Stimulated activated effector memory CD8-positive, alpha-beta T cell treated with anti-CD3 and anti-CD28 coated beads, Interleukin-12 subunit alpha, Interleukin-12 subunit beta, amount 100 ng/mL, for 72 hours (primary cell): ENCODE measurements at places on chromosomes 3 and 15.

DNA sequence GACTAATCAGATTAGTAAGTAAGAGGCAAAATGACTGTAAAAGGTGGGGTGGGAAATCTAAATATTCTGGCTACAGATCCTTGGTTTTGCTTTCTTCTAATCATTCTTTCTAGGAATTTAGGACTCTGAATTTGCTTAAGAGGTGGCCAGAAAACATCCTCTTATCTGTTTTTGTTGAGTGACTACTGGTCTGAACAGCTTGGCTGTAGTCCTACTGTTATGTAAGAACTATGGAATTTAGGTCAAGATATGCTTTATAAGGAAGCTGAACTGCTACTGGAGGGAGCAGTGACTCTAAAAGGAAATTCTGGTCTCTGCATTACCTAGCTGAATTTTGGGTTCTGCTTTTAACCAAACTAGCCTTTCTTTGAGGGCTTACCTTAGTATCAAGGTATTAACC is 33.5 kb upstream of the CSPG5 start:
- DNase-seq: no peak

- no peak for DNase-seq
Observed at GRCh38 chr3:8875836-8876235, 87.4 kb downstream of the RAD18 start.

DNA sequence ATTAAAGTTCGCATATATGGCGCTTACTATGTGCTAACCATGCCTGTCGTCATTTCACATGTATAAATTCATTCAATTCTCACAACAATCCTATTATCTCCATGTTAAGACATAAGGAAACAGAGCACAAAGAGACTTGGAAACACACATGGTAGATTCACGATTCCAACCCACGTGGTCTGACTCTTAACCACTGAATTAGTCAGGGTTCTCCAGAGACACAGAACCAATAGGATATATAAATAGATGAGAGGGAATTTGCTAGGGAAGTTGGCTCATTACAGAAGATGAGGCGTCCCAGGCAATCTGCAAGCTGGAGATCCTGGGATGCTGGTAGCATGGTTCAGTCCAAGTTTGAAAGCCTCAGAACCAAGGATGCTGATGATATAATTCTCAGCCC is 765.3 kb downstream of the TBL1XR1 start:
- no peak for DNase-seq

DNA sequence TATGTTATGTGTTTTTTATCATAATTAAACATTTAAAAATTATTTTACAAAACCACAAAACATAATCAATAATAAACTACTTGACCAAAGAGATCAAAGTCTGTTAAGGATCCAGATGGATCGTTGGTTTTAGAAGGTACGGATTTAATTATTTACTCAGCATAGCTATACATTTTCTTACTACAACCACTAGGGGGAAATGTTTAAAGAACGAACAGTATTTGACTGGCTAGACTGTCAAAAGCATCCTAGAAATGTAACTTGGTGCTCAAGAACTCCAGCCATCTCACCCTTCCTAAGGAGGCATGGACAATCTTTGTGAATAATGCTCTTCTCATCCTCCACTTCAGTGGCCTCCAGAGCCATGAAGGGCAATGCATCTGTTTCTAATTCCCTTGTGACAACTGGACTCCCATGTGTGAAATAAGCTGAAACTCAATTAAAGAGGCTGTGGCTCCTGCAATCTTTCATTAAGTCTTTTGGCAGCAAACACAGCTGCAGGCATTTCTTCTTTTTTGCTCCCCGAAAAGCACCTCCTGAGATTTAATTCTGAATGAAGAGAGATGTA is 94.7 kb upstream of the TUSC7 start:
- no peak for DNase-seq

DNA sequence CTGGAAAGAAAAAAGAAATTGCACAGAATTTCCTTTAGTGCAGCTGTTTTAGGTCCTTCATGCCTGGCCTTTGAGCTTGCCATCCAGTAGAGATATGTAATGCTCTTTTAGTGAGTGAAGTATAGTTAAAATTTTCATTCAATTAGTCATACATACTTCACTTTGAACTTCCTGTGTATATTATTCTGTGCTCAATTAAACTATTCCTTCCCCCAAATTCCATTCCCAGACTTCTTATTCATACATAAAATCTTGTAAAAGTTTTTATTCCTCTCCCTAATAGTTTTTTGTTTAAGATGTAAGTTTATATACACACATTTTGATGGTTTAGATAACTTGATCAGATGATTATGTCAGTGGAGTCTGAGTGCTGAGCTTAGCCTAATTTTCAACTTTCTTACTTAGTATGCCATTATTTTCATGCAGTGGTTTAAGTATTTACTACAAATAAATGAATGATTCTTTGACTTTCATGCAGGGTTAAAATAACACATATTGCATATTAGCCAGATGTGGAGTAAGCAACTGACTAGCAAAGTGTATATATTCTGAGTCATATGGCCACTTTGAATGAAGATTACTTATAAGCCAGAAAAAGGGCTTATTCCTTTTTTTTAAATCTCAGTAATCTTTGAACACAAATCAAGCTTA is 42.5 kb upstream of the ABHD10 start:
- DNase-seq: no peak

DNA sequence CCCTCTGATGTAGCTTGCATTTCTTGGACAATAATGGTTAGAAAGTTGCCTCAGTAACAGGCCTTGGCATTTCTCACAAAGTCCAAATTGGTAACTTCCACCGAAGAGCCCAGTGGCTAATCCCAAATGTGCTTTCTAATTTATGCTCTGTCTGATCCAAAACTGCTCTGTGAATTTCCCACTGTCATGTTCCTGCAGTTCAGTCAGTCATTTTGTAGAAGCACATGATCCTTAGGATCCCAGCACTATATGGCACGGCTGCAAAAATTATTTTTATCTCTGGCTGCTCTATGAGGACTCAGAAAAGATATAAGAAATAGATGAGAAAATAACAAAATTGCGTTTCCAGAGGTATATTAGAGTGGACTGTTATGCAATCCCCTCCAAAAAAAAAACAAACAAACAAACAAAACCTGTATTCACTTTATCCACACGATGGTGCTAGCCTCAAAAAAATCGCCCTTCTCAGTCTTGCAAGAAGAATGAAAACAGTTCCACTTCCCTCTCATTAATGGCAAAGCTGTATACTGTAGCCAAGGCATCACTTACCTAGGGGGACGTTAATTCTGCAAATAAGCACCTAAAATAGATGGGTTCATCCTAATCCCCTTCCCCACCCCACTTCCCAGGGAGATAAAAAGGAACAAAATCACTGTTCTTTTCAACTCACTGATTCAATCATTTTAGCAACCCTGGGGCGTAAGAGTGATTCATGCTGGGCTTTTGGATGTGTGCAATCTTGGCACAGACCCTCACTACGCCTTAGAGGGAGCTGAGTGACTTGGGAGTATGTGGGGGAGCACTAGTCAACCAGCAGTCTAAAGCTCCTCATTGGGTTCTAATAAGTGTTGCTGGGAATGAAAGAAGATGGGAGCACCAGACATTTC is 61.3 kb downstream of the TMCO5A start:
- no peak for DNase-seq

DNA sequence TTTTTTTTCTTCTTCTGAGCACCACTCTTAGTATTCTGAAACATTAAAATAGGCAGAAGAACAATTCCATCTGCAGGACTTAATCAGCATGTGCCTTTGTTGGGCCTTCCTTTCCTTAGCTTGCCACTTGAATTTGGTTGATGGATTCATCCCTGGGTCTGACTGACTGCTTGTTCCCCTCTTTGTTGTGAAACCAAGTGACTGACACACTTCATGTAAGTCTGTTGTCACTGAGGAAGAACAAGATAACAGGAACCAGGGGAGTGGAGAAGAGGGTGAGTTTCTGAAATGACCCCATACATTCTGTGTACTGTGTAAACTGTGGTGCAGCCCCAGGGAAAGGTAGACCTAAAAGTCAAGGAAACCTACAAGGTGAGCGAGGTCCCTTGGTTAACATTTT is 188.7 kb upstream of the TBC1D5 start:
- no peak for DNase-seq

DNA sequence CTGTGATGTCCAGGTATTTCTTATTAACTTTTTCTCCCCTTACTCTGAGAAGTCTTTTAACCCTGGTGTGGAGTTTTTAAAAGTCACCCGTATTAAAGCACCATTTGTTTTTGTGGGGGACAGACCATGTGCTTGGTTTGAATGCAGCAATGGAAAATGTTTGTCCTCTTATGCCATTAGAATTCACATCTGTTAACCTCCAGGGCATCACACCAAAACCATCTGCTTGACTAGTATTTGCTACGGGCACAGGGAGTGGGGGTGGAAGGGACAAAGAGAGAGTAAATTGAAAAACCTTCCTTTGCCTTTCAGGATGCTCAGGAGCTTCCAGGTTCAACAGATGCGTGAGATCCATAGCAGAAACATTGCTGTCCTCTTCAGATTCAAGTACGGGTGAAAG is 61.4 kb upstream of the GOLGA8B start:
- no peak for DNase-seq

DNA sequence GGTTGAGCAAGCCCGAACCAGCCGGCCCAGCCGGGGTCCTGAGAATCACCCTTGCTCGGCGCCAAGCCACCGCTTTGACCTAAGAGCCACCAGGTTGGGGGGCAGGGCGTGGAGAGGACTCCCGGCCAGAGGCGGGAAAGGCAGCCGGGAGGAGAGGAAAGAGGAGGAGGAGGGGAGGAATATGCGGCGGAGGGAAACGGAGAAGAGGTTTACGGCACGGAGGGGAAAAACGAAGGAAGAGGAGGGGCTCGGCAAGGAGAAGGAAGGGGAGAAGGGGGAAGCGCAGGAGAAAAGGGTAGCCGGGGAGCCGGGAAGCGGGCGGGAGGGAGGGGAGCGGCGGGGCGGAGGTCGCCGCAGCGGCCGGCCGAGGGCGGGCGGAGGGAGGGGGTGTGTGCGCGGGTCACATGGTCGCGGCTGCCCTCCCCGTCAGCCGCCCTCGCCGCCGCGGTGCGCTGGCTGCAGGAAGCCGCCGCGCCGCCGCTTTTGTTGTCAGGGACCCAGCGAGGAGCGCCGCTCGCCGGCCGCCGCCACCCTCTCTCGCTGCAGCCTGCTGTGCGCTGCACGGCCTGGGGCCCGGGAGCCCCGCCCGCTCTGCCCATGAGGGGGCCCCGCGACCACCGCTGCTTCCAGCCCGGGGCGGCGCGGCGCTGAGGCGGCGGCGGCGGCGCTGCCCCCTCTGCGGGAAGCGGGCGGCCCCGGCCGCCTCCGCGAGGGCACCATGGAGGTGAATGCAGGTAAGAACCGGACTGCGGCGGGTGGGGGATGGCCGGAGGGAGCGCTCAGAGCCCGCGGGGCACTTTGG is at the start of gene NR1D2:
Gene NR1D2 (plus strand): TSS at position 426 of the 802 bp plus-strand sequence. CDS start 293 bp downstream, at position 719.
- DNase-seq: peak; percentile 71

- DNase-seq: no peak
Observed at GRCh38 chr3:192079098-192079497, 618.1 kb downstream of the PYDC2 start.

- no peak for DNase-seq
Observed at GRCh38 chr15:67512140-67512539, 8.8 kb upstream of the C15orf61 start.

- no peak for DNase-seq
Observed at GRCh38 chr3:123046262-123047061, 18.9 kb upstream of the SEMA5B start.

DNA sequence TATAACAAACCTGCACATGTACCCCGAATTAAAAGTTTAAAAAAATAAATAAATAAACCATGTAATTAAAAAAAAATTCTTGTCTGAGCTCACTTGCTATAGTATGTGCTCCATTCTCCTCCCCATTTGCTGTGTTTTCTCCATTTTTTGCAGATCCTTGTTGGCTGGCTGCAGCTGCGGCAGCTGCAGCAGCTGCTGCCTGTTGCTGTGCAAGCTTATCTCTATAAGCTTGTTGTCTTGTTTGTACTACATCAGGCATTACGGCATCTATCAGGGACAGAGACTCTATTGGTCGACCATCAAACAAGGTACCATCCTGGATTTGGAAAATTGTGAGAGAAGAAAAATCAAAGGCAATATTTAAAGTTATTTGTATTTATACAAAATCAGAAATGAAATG is 145.9 kb downstream of the TBL1XR1 start:
- no peak for DNase-seq

GRCh38 chr3:147572970-147573340 is 163.8 kb downstream of the ZIC1 start:
- DNase-seq: no peak

GRCh38 chr3:132394320-132394719 is 23.0 kb upstream of the DNAJC13 start:
- DNase-seq: no peak

- no peak for DNase-seq
Observed at GRCh38 chr3:184738982-184739381, 27.1 kb upstream of the MAGEF1 start.

DNA sequence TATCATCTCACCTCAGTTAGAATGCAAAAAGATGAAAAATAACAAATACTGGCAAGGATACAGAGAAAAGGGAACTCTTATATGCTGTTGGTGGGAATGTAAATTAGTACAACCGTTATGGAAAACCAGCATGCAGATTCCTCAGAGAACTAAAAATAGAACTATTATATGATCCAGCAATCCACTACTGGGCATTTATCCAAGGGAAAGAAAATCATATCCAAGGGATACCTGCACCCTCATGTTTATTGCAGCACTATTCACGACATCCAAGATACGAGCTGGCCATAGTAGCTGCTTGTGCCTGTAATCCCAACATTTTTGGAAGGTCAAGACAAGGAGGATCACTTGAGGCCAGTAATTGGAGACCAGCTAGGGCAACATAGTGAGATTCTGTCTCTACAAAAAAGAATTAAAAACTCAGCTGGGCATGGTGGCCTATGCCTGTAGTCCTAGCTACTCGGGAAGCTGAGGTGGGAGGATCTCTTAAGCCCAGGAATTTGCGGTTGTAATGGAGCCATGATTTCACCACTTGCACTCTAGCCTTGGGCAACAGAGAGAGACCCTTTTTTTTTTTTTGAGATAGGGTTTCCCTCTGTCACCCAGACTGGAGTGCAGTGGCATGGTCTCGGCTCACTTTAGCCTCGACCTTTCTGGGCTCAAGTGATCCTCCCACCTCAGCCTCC is 26.6 kb downstream of the USP50 start:
- no peak for DNase-seq

DNA sequence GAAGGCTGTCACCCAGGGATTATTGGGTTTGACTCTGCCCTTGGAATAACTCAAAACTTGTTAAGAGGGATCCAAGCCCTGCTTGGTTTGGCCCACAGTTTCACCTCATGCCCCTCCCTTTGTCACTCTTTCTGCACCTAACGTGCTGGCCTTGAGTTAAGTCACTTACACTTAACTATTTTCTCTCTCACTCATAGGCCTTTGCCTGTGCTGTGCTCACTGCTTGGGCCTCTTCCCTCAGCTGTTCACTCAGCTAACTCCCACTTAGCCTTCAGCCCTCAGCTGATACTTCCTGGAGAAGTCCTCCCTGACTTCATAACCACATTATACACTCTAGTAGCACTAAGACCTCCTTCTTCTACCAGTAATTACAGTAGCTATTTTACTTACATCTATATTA is 133.3 kb downstream of the CMSS1 start:
- no peak for DNase-seq

- DNase-seq: no peak
Observed at GRCh38 chr15:97977734-97978133, 17.2 kb downstream of the ARRDC4 start.

DNA sequence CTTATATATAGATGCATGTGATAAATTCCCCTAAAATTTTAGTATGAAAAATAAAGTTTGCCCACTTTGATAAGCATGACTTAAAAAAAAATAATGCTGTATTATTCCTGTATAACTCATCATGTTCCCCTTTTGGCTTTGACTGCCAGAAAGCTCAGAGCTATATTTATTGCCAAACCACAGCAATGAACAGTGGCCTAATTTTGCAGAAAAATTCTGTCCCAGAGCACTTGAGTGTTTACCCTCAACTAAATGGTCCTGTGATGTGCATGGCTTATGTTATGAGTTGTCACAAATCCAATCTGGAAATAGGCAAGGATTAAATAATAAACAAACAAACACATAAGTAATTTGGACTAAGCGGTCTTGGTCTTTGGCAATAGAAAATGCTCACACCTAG is 276.7 kb downstream of the SLC9A9 start:
- DNase-seq: no peak
